Neural progenitor cell (in vitro differentiated cells): ENCODE measurements at places on chromosomes 7 and 10.

DNA sequence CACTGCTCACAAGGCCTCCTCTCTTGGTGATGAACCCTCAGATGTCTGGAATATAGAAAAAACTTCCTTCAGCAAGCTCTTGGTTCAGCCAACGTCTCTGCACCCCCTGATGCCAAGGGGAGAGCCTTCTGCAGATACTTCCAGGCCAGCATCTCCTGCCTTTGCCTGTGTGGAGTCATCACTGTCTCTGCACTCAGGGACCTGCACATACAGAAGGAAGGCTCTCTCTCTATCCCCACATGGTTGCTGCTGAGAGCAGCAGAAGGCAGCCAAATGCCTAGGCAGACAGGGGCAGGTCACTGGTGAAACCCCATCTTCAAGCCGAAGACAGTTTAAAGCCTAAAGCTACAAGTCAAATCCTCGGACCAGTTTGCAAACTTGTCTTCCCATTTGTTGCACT lies 137.6 kb downstream of the WDR11 start:
- DNase-seq: no peak

- DNase-seq: no peak
These were observed 62.0 kb downstream of the SLIT1 start for GRCh38 chr10:97123765-97124164.

DNA sequence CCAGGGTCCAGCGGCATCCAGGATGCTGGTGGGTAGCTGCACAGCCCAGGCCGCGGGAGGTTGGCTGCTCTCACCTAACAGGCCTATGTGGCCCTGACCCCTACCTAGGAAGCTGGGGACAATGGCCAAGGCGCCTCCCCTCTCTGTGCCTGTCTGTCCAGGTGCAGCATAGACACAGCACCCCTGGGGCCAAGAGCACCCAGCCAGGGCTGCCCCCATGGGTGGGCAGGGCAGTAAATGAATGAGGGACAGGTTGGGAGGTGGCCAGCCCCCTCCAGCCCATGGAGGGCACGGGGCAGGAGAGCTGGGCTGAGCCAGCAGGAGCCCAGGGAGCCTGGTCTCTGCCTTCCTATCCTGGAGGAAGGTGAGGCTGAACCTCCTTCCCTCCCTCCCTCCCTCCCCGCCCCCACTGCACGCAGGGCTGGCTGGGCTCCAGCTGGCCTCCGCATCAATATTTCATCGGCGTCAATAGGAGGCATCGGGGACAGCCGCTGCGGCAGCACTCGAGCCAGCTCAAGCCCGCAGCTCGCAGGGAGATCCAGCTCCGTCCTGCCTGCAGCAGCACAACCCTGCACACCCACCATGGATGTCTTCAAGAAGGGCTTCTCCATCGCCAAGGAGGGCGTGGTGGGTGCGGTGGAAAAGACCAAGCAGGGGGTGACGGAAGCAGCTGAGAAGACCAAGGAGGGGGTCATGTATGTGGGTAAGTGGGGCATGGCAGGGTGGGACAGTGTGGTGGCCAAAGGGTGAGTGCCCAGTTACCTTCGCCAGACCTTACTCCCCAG lies at the start of gene SNCG:
Gene SNCG (plus strand): TSS at position 484 of the 785 bp plus-strand sequence. CDS start 99 bp downstream, at position 583.
- DNase-seq: no peak

- DNase-seq: no peak
These were observed 4.7 kb upstream of the EBLN1 start for GRCh38 chr10:22222236-22223190.

GRCh38 chr7:142913051-142913450 lies 20.5 kb downstream of the TRPV5 start:
- DNase-seq: no peak

DNA sequence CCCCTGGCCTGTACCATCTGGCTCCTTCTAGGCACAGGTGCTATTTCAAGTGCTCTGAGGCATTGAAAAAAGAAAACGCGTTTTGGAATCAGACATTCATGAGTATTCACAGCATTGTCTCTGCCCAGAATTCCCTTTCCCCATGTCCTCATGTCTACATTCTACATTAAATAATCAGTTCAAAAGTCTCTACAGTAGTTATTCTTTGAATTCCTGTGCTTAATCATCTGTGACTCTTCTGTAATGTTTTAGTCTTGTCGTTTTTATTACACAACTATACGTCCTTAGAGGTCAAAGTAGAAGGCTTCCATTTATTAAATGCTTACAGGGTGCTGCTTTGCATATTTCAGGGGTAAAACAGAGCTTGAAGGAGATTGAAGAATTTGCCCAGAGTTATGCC lies 95.7 kb downstream of the BICC1 start:
- no peak for DNase-seq

DNA sequence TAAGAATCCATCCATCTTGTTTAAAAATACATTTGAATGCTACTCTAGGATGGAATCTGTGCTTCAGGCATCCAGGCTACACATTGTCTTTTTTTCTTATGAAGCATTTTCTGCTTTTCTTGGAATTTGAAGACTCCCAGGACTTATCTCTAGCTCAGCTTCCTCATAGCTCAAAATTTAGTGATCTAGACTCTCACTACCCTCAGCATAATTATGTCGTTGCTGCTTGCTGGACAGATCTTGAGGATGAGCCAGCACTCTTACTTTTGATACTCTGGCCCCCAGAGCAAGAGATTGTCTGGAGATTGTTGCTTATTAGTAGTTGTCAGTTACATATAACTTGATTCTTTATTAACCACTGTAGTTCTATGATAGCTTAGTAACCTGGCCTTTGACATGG lies 83.3 kb upstream of the FGL2 start:
- no peak for DNase-seq

GRCh38 chr7:7484072-7484471 lies 51.6 kb downstream of the COL28A1 start:
- no peak for DNase-seq

- DNase-seq: no peak
These were observed 42.9 kb upstream of the PCBD1 start for GRCh38 chr10:70931168-70931815.

- DNase-seq: no peak
These were observed 3.0 kb downstream of the ASZ1 start for GRCh38 chr7:117424090-117424829.

DNA sequence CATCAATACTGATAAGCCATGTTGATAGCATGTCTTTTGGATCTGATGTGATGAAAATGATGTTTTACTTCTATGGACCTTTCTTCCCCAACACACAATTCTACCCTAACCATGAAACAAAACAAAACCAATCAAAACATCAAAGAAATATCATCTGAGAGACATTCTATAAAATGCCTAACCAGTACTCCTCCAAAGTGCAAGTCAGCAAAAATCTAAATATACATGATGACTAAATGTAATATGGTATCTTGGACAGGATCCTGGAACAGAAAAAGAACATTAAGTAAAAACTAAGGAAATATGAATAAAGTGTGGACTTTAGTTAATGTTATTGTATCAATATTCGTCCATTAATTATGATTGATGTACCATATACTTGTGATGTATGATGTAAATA lies 625.1 kb downstream of the MAGI2 start:
- no peak for DNase-seq

DNA sequence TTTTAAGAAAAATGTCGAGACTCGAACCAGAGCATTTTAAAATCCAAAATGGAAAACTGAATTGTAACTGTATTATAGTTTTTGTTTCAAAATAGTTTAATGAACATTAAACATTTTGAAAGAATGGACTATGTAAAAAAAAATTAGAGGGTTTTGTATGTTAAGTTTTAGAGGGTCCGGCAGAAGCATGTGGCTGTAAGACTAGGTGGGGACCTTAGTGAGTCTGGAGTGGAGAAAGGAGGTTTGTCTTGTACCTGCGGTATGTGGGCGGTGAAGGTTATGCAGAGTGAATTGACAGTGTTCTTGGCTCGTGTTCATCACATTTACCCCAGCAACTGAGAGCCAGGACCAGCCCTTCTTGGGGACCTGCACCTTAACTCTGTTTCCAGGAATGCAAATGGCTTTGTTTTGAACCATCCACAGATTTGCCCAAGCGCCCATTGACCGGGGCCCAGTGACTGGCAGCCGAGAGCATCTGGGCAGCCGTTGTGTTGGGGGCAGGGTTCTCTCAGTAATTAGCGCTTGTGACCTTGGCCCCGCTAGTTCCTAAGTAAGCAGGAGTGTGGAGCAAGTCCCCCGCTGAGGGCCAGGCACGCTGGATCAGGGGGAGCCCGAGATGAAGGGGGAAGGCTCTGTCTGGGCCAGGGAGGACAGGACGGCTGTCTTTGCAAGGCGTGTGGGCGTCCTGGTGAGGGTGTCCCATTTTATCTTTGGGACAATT lies 1.4 kb upstream of the KLF6 start:
- peak; percentile 52 for DNase-seq

GRCh38 chr7:1532456-1533254 lies 2.2 kb downstream of the MAFK start:
- no peak for DNase-seq

DNA sequence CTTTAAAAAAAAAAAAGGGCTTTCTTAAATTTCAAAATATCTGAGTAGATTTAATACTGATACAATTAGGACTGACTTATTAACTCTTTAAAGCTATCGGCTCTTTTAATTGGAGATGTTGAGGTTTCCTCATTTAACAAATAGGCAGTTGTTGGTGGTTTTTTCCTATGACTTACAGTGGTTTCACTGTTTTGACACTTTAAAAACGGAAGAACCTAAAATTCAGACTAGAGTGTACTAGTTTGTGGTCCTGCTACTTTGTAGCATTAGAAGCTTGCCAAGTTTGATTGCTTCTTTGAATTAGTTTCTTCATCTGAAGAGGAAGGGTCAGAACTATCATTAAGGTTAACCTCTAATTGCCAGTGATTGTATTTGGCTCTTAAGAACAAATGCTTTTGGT lies 27.7 kb downstream of the CUL1 start:
- DNase-seq: no peak

DNA sequence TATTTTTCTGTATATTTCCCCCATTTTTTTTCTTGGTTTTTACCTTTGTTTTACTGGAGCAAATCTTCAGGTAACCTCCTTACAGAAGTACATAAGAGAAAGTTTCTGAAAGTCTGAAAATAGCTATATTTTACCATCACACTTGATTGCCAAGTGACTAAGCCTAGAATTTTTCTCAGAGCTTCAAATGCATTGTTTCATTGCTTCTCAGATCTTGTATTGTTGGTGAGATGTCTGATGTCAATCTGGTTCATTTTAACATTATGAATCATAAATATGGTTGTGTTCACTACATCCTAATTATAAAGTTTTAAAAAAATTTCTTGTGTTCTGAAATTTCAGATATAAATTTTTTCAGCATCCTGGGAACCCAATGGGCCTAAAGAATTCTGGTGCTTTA lies 228.2 kb downstream of the AHR start:
- no peak for DNase-seq

DNA sequence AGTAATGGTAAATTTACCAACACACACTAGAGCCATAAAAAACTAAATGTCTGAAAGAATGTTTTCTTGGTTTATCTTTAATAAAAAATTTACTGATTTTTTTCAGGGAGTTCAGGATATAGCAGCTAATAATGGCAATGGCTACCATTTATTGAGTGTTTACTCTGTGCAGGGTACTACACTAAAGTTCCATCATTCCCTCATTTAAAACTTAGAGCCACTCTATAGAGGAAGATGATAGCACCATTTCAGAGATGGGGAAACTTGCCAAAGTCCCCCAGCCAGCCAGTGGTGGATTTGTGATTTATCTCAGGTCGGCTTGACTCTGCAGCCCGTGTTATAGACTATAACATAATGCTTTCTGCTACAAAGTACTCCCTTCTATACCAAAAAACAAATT lies 86.6 kb downstream of the LSMEM1 start:
- no peak for DNase-seq

- DNase-seq: no peak
These were observed 179.2 kb downstream of the SH3PXD2A start for GRCh38 chr10:103676058-103676785.

DNA sequence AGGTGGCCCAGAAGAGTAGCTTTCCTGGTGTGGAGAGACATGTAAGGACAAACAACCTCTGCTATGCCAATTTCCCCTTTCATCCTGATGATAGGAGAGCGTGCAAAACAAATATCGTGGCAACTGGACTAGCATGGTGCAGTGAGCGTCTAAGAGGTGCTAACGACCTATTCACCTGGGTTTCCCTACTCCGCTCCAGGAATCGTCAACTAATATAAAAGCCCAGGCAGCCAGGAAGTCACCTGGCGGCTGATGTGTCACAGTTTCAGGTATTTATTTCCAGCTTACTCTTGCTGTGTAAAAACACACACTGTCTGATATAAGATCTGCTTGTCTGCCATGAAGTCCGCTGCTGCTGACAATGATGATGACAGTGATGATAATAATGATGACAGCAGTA lies 56.5 kb upstream of the EFCAB10 start:
- no peak for DNase-seq

DNA sequence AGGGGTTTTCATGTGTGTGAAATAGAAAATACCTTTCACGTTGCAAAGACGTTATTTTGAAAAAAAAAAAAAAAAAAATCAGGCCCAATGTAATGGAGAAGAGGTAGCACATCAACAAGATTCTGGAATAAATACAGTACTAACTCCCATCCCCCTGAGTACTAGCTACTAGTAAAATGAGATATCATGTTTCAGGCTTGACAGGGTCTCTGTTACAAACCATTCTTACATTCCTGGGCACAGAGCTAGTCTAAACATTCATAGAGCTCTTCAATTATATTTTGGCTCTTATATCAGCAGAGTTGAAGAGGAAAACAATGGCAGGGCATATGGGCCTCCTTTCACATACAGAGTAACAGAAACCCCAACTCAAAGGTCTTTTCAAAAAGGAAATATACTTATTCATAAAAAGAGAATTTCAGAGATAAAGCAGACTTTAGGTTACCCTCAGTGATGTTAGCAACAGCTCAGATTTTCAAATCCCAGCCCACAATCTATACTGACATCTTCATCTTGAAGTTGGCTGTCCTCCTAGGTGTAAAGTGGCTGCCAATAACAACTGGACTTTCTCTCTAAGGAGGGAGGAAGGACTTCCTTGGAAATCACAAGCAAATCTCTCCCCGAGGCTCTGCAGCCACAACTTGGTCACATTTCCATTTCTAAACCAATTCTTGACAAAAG lies 18.6 kb downstream of the C7orf33 start:
- no peak for DNase-seq

- DNase-seq: no peak
These were observed 53.4 kb upstream of the CALN1 start for GRCh38 chr7:72465521-72465920.

DNA sequence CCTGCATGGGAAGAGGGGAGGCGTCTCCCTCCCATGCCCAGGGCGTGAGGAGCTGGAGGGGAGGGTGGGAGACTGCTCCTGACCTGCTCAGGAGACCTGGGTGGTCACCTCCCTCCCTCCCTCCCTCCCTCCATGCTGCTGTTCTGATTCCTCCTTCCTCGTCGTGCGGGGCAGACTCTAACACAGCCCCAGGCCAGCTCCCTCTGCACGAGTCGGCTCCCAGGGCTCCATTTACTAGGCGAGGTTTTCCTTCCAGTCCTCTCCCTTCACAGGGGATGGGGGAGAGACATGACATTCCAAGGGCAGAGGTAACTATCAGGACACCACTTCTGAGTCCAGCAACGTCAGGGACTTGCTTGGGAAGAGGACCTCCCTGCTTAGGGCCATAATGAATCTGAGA lies 23.6 kb downstream of the VIPR2 start:
- DNase-seq: no peak

- no peak for DNase-seq
These were observed 2.5 kb downstream of the HSPB1 start for GRCh38 chr7:76304888-76305375.
